Neural crest cell (in vitro differentiated cells): ENCODE measurements at places on chromosomes 3 and 15. TPM values are rescaled to one million over a fixed set of nuclear protein-coding genes. Genes with fewer than 3 reads are reported as not detected.

DNA sequence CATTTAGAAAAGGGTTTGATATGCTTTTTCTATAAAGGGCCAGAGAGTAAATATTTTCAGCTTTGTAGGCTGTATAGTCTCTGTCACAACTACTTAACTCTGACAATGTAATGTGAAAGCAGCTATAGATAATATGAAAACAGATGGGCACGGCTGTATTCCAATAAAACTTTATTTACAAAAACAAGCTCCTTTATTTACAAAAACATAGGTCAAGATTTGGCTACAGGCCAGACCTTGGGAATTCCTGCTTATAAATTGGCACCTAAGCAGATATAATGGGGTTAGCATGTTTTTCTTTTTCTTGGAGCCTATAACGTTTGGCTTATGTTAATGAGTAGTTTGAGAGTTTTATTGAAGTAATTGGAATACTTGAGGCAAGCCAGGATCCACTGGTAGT lies 119.4 kb upstream of the CGNL1 start:
- no peak for DNase-seq

DNA sequence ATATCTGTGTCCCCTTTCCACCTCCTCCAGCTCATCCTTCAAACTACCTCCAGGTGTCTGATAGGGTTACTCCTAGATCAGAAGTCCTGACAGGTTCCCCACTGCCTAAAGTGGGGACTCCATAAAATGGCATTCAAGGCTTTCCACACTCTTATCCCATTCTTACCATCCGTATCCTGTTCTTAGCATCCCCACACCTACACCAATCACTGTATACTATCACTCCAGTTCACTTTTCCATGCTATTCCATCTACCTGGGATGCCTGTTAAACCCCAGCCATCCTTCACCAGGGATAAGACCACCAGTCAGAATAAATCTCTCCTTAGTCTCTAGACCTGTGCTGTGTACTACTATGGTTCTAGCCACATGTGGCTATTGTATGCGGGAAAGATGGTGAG lies 19.1 kb downstream of the SSR3 start:
- no peak for DNase-seq

DNA sequence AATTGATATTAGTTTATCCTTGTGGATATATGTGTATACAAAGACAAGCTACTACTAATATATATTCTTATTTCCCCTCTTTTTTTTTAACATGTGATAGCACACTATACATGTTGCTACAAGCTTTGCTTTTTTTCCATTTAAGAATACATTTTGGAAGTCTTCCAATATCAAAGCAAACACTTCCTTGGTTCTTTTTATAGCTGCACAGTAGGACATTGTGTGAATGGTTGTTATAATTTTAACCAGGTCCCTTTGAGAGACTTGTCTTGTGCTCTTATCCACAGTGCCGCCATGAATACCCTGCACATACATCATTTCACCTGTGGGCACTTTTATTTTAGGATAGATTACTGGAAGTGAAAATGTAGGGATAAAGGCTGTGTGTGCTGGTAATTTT lies 88.7 kb downstream of the CACNA2D3 start:
- no peak for DNase-seq

GRCh38 chr15:81163961-81164800 lies 30.1 kb downstream of the CFAP161 start:
- no peak for DNase-seq

DNA sequence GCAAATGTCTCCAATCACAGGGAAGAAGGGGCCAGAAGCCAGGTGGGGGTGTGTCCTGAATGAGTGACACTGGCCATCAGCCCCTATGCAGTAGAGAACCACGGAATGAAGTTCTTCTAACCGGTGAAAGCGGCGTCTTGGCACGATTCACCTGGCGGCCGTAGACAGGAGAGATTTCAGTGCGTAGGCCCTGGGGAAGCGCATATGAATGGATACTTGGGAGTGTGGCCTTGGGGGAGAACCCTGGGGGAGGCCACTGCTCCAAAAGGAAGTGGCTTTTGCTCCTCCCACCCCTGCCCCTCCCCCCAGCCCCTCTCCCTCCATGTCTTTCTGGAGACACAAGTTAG lies 43.6 kb downstream of the RBPMS2 start:
- DNase-seq, result no peak

- DNase-seq, result peak; percentile 81
These were observed 16.3 kb downstream of the RGMA start for GRCh38 chr15:93072411-93073394.

GRCh38 chr15:69444686-69445085 lies 7.9 kb upstream of the RPLP1 start:
- DNase-seq, result no peak

DNA sequence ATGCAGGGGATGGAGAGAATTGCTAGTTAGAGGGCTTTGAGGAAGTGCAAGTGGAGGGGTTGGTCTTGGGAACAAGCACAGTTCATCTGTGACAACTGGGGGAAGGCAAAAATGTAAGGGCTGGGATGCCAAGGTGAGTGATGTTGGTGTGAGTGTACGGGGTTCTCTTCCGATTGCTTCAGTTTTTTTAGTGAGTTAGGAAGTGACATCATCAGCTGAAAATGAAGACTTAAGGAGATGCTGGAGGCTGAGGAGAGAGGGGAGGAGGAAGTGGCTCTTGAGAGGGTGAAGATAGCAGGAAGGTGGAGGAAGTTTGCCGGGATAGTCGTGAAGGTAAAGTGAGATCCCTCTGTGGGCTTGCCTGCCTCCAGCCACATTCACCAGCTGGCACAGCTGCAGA lies 12.7 kb downstream of the TICRR start:
- DNase-seq, result no peak

DNA sequence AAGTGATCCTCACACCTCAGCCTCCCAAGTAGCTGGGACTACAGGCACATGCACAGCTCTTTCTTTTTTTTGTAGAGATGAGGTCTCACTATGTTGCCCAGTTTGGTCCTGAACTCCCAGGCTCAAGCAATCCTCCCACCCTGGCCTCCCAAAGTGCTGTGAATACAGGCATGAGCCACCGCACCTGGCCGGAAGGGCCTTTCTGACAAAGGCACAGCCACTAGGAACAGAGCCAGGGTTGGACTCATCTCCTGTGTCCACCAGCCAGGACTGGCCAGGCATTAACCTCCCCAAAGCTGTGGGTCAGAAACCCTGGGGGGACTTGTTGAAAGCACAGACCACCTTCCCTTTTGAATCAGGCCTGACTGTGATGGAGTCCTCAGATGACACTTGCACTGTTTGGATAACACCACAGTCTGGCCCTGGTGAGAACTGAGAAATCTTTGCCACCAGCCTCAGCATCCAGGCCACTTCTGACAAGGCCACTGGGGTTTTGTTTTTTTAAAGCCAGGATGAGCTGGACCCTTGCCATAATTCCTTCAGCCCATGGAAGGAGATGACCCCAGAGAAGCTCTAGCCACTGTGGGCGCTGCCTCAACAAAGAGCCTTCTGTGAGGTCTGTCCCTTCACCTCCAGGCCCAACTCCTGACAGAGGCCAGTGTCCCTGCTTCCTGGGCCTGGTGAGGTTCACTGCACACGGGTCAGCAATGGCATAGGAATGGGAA lies 4.8 kb downstream of the TKT start:
- no peak for DNase-seq

DNA sequence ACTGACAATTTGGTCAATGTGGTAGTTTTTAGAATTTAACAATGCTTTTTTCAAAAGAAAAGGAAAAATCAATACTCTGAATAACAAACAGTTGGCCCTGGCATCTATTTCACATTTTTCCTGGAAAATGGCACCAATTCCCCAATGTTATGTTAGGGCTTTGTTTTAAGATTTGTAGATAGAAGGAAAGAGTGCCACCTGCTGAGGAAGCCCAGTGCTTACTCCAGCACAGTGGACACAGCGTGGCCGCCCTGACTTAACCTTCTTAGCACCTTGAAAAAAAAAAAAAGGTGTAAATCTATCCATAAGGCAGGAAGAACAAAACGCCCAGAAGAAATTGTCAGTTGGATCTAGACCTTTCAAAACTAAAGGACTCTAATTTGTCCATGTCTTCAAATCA lies 110.7 kb upstream of the CNTN4 start:
- no peak for DNase-seq

DNA sequence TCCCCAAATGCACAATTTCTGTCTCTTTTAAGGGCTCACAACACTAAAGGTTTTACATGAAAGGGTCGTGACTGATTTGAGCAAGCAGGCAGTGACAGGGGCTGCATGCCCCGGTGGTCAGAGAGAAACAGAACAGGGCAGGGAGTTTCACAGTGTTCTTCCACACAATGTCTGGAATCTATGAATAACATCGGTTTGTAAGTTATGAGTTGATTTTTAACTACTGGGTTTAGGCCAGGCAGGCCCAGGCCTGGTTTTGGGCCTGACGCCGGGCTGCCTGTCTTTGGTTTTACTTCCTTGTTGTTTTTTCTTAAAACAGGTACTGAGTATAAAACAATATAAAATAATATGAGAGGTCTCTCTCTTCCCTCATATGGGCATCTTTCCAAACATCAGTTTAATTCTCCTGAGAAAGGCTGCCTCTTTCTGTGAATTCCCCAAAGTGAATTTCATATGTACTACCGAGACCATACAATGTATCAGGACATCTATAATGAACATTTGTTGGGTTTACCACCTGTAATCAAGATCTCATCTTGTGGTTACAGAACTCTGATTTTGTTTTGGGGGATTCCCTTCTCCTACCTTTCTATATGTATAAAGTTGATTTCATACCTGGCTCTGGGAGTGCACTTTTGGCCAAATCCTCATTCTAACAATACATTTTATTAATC lies 74.4 kb downstream of the CD200 start:
- no peak for DNase-seq

- no peak for DNase-seq
These were observed 214.2 kb upstream of the PROK2 start for GRCh38 chr3:71998995-71999673.

- DNase-seq, result no peak
These were observed 7.0 kb upstream of the BMF start for GRCh38 chr15:40115670-40116093.

- peak; percentile 32 for DNase-seq
These were observed 55.6 kb downstream of the CGGBP1 start for GRCh38 chr3:88003115-88003755.

DNA sequence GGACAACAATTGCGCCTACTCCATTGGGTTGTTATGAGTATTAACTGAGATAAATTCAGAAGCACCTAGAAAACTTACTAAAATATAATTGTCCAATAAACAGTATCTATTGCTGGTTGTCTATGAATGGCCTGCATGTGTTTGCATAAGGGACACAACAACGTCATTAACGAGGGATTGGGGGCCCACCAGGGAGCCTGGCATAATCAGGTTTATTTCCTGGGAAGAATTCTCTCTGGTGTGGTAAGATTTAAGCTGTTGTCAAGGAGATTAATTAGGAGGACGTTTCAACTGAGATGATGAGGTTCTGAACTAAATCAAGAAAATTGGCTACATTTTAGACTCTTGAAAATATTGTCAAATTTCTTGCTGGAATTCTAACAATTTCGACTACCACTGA lies 176.1 kb upstream of the CDIN1 start:
- no peak for DNase-seq

- no peak for DNase-seq
These were observed 27.3 kb downstream of the BCL2L10 start for GRCh38 chr15:52085299-52085698.

DNA sequence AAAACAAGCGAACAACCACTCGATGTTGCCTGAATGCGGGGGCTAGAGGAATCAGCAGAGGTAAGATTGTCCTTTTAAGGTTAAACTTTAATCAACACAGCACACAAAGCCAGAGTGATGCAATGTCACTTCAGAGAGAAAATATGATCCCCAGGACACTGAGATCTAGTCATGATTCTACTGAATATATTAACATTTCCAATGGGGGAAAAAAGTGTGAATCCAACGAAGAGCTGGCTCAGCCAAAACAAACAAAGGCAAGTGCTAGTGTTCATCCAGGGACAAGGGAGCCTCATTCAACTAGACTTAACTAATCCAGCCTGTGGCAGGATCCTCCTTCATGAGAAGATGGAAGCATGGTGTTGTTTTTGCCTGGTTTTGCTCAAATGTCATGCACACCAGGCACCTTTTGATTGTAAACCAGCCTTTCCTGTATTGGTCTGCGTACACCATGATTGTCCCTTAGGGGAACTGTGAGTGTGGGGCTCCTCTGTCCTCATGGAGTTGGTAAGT lies 35.8 kb downstream of the SCG5 start:
- DNase-seq, result no peak

DNA sequence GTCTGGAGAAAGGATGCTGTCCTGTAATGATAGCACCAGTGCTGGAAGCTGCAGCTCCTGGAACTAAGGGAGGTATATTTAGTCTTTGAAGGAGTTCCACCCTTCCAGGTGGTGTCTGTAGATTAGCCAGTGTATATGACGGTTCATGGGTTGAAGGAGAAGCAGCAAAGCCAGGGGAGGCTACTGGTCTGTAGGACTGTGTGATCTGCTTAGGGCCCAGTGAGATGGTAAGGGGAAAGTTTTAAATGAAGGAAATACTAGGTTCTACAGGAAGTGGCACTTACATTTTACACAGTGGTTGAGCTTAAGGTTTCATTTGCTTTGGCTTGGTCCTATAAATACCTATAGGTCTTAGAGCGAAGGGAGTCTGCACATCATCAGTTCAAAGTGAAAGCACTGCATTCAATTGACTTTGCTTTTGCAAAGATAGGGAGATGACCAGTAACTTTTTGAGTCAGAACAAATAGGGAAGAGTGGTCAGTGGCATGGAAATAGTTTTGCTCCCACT lies 5.6 kb downstream of the SLC25A38 start:
- no peak for DNase-seq

DNA sequence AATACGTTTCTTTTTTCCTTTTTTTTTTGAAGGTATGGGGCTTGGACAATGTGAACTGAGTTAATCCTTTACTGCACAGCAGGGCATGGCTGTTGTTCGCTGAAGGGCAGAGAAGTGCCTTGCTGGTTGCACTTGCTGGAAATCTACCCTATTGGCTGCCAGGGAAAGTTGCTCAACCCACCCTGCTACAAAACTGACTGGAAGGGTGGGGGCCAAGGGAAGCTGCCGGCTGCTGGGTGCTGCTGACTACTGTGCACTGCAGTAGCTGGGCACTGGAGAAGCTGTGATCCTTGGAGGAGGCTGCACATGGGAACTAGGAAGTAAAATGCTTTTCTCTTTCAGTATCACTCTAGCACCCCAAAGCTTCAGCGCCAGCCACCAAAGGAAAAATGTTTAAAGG lies 70.5 kb downstream of the ETV5 start:
- no peak for DNase-seq

DNA sequence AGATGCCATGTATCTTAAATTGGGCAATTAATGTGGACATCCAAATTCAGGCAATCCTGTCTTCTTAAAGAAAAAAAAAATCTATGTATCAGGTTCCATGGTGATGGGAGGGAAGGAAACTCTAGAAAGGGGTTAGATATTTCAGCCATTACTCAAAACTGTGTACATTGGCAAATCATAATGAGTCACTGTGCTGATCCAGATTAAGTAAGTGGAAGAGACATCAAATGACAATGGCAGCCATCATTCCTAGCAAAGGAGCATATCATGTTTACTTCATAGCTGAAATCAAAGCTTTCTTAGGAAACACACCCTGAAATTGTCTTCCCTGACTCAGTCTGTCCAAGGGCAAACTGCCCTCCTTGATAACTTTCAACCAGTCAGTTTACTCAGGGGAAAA lies 713.3 kb upstream of the GBE1 start:
- no peak for DNase-seq

GRCh38 chr3:69353503-69353902 lies 32.4 kb downstream of the FRMD4B start:
- DNase-seq, result no peak

GRCh38 chr3:137108699-137109440 lies 151.1 kb downstream of the IL20RB start:
- no peak for DNase-seq

The FOXL2 gene
- total RNA-seq, result 0.09 TPM in 2 replicates

The GPR176 gene
- total RNA-seq, result 3.7 and 4.2 TPM in 2 replicates

The DNAJB11 gene
- 48.9 and 53.5 TPM in 2 replicates for total RNA-seq

The CCR1 gene
- total RNA-seq, result 0.12 TPM in 1 of 2 replicates, not detected in the other

The ABI3BP gene
- total RNA-seq, result not detected in 2 replicates

The HCLS1 gene
- total RNA-seq, result 0.45 and 0.54 TPM in 2 replicates

The FAM227B gene
- 7.1 and 9.0 TPM in 2 replicates for total RNA-seq

The TF gene
- 0.98 and 1.6 TPM in 2 replicates for total RNA-seq
